ENCODE measurements at places on chromosomes 2 and 18. TPM values are rescaled to one million over a fixed set of nuclear protein-coding genes. Genes with fewer than 3 reads are reported as not detected.

IL36A gene
- polyA plus RNA-seq: not detected

NCKAP5 gene
- polyA plus RNA-seq: 6.5 TPM

- DNase-seq: no peak
Observed at GRCh38 chr2:174028935-174029334, 63.8 kb upstream of the SP3 start.

CRYGC gene
- not detected for polyA plus RNA-seq

Measured in renal pelvis (tissue), 12 donors.